Stimulated activated CD8-positive, alpha-beta memory T cell treated with anti-CD3 and anti-CD28 coated beads, Interleukin-4, amount 100 ng/mL, for 4 hours (primary cell): ENCODE measurements at places on chromosomes 2 and 18.

GRCh38 chr18:48996901-48997463, 46.2 kb upstream of the SMAD7 start:
- no peak for DNase-seq

DNA sequence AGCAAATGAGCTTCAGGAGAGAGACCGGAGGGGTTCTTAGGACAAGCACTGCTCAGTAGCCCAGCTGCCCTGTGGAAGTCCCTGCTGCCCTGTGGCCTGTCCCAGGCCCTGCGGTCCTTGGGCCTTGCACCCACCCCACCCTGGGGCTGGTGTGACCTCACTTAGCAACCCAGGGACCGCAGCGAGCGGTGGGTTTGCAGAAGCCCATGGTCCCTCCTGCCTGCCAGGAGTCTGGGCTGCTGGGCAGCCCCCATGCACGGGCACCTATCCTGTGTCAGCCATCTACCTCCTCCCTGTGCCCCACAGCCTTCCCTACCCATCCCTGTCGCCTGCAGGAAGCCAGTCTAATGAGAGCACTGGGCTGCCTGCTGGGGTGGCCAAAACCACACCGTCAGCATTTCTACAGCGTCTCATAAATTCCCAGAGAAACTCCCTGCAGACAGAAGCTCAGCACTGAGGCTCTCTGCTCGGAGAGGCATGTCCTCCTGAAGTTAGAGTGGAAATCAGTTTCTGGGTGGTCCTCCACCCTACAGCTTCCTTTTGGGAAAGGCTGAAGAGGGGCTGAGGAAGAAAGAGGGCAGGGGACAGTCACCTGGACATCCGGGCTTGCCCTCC, 231.1 kb upstream of the HS6ST1 start:
- no peak for DNase-seq

DNA sequence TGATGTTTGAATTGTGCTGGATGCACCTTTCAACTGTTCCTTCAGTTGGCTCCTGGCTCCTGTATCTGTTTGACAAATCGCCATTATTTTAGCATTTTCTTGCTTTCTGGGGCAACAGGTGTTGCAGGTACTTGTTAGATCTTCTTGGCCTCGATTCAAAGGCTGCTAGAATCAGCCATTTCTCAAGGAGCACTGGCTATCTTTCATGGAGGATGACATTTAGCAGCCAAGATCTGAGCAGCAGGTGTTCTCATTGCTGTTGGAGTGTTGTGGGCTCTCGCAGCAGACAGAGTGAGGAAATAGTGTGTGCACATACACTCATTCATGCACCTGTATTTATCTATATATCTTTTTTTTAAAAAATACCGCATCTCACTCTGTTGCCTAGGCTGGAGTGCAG, 52.2 kb downstream of the INPP5D start:
- no peak for DNase-seq

DNA sequence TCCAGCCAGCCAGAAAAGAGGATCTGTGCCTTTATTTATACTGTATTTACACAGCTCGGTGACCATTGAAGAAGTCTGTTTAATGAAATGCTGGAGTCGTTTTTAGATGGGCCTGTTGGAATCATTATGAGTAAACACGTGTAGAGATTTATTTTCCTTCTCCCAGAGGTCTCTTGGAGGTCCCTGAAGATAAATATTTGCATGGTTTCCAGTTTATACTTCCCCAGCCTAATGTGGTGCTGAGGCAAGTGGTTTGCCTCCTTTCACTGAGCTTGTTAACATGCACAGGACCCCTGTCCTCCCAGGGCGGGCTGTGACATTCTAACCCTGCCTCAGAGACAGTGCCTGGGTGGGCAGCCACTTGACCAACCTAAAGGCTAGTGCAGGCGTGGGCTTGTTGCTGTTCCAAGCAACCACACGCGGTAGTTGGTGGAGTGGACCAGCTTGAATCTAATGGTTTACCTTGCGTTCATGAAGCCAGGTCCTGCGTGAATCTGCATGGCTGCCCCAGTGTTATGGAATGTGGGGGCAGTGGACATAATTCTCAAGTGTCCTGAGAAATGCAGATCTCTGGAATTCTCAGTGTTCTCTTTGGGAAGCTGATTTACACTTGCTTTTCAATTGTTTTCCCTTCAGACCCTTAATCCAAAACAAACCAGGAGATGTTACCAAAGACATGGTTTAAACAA, 130.2 kb upstream of the DLX2 start:
- DNase-seq, result no peak

DNA sequence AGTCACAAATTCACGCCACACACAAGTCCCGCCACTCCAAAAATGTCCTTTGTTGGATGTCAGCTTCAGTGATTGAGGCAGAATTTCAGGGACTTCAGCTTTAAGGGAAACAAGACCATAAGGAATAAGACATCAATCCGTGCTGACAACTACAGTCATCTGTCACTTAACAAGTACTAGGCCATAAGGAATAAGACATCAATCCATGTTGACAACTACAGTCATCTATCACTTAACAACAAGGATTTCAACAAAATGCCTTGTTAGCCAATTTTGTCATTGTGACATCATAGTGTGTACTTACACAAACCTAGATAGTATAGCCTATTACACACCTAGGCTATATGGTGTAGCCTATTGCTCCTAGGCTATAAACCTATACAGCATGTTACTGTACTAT, 58.0 kb downstream of the ANTXR1 start:
- DNase-seq, result no peak

DNA sequence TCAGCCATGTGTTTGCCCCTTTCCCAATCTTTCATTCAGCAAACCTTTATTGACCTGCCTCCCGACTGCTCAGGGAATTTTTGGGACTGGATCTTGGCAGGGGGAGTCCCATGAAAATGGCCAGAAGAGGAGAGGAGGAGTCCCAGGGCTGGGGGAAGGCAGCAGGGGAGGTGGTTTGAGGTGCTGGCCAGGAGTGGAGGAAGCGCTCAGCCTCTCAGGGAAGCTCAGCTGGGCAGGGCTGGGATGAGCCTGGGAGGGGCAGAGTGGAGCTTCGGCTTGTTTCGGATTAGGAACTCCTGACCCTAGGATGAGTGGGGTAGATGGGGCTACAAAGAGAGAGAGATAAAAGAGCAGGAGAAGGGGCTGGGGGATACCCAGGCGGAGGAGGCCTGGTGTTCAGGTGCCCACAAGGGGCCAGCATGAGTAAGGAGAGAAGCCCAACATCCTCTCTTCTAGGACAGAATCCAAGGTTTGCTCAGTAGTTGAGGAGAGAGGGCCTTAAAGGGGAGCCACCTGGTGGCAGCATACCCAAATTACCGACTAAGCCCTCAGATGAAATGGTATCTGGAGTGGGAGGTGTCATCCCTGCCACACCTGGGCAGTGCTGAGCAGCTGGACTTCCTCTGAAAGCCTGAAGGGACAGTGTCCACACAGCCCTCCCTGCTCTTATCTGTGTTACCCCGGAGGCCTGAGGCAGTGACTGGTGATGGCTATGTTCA, 91.1 kb downstream of the INHBB start:
- DNase-seq, result no peak

DNA sequence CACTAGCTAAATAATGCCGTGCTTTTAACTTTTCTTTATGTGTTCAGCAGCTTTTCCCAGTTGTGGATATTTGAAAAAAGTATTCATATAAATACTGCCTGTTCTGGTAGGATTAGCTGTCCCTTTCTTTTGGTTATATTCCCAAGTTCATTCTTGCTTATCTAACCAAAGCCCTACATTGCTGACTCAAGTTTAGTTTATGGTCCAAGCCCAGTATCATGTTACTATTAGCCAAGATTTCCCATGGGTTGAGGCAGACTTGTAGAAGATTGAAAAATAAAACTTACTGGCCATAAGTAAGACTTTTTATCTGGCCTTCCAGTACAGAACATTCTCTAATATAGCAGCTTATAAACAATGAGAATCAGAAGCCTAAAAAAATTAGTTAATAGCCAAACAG, 49.7 kb upstream of the NFE2L2 start:
- no peak for DNase-seq

- DNase-seq, result no peak
Observed at GRCh38 chr2:38387887-38388286, 10.8 kb upstream of the ATL2 start.

GRCh38 chr2:200321780-200322534, 15.5 kb downstream of the SPATS2L start:
- DNase-seq, result no peak
